Activated T-cell treated with anti-CD3 and anti-CD28 coated beads for 1 hour (primary cell): ENCODE measurements at places on chromosomes 13 and 19.
A peak's percentile ranks its signal among the peaks of the same experiment; 100 is the strongest.

DNA sequence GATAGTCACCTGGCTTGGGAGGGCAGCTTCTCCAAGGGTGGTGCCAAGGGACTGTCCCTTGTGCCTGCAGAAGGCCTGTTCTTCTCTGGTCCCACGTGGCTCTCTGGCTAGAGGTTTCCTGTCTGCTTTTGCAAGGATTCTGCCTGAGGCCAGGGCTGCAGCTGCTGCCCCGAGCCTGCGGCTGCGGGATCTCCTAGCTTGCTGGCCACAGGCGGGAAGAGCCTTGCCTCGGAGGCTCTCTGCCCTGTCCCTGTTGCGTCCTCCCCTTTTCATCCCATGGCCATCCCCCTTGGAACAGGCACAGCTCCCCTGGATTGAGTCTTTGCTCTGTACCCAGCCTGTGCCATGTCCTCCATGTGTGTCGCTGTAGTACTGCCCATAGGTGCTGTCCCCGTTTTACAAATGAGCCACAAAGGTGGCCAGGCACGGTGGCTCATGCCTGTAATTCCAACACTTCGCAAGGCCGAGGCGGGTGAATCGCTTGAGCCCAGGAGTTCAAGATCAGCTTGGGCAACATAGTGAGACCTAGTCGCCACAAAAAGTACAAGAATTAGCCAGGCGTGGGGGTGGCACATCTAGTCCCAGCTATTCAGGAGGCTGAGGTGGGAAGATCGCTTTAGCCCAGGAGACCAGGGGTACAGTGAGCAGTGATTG is 9.1 kb downstream of the IRF3 start:
- DNase-seq, result no peak

GRCh38 chr13:34967851-34968562 is 25.9 kb downstream of the NBEA start:
- DNase-seq, result no peak

DNA sequence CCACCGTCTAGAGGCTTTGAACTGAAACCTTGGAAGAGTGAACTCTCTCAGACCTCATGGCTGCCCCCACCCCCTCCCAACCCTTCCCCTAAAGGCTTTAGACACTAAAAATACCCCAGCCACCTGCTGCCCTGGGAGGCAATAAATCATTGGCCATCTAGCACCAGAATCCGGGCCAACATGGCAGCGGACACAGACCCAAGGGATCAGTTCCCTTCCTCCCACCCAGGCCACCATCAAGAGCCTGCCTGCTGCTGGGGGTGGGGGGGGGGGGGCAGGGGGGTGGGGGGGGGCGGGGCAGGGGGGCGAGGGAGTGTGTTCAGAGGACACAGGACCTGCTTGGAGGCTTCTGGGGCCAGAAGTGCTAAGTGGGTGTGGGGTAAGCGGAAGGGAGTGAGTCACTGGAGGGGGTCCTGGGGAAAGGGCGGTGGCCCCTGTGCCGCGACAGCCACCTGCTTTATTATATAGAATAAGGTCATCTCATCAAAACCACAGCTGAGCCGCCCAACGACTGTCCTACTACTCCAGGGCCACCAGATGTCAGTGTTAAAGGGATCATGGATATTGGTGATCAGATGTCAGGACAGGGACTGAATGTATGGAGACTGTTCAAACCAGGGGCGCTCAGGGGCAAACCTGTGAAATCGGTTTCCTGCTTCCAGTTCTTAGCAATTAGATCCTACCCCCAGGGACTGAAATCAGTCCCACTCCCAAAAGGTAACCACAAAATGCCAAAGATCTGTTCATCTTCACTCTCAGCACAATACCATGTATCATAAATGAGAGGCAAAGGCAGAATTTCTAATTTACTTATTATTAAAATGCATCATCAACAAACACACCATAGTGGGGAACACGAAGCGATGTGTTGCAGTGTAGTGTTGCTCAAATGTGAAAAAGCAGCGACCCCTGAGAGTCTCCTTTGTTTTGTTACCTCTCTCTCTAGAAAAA is 24.3 kb downstream of the ARL11 start:
- no peak for DNase-seq

DNA sequence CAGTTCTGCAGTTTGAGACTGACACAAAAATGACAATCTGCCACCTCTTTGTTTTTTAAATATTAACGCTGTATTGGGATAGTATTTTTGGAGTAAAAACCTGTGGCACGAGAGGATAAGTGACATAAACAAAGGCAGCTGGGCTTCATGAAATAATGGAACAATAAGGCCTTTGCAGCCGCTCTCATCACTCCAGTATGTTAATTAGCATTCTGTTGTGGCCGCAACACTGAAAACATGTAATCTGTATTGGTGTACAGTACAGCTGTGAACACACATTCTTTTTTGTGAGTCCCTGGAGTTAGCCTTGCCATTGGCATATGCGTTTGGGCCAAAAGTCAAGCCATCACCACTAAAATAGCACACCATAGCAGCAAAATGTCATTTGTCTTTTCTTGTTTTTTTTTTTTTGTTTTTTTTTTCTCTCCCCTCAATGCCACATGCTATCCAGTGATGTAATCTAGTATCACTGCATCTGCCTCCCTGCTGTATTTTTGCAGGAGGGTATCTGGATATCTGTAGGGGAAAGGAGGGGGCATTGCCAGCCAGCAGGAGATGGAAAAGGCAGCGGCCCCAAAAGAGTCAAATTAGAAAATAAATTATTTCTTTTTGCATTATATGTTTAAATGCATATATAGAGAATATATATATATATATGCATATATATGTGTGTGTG is 885 bp upstream of the ZNF536 start:
- DNase-seq, result no peak

- DNase-seq, result no peak
Measured at GRCh38 chr19:5231857-5232678, 108.5 kb downstream of the PTPRS start.

- no peak for DNase-seq
Measured at GRCh38 chr19:30074741-30075715, 133.0 kb downstream of the URI1 start.

- DNase-seq, result no peak
Measured at GRCh38 chr13:73321043-73321442, 262.2 kb downstream of the KLF5 start.

DNA sequence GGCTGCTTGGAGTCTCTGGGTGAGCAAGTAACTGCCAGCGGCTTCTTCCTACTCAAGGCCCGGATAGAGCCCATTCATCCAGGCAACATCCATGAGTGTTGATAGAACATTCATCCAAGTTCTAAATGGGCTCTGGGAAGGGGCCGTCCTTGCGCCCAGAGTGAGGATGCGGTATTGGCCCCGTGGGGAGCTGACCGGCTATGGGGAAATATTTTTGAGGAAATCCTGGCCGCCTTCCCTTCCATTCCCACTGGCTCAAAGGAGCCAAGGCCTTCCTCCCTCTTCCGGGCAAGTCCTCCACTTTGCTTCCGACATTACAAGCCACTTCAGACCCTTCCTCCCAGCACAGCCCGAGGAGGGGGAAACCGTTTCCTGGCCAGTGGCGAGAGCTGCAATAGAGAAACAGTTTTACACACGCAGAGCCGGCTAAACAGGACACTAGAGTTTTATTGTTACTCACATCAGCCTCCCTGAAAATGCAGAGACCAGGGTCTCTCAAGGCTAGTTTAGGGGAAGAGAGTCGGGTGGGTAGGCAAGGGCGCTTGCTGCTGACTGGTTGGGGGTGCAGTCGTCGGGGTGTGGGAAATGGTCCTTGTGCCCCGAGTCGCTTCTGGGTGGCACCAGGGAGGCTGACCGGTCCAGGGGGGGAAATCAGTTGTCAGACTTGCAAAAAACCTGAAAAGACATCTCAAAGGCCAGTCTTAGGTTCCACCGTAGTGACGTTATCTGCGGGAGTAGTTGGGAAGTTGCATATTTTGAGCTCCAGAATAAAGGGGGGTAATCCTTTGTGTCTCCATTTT is 37.5 kb downstream of the C13orf46 start:
- DNase-seq, result no peak

DNA sequence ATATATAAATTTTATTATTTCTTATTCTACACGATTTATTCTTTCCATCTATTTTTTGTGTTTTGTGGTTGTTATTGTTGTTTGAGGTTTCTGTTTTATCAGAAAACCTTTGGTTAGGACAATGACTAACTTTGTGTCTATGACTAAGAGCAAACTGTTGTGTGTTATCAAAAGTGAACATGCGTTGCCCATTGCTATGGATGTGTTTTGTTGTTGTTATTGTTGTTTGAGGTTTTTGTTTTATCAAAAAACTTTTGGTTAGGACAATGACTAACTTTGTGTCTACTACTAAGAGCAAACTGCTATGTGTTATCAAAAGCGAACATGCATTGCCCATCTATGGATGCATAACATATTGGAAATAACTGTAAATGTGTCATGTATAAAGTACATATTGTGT is 692.3 kb downstream of the SLITRK1 start:
- DNase-seq, result no peak

GRCh38 chr13:49063497-49063896 is 87.8 kb downstream of the FNDC3A start:
- DNase-seq, result no peak

DNA sequence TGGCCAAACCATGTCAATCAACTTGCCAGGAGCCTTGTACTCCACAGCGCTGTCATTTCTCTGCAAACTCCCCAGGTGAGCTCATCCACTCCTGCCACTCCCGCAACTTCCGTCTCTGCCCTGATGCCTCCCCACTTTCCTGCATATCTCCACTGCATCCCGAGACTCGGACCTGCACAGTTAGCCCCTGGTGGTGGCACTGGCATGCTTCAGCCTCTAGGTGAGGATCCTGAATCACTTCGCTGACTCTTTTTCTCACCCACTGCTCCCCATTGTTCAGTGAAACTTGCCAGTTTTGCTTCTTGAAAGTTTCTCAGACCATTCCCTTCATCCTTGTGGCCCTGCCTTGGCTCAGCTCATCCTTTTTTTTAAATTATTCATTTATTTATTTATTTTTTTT is 3.4 kb upstream of the CTU1 start:
- no peak for DNase-seq

DNA sequence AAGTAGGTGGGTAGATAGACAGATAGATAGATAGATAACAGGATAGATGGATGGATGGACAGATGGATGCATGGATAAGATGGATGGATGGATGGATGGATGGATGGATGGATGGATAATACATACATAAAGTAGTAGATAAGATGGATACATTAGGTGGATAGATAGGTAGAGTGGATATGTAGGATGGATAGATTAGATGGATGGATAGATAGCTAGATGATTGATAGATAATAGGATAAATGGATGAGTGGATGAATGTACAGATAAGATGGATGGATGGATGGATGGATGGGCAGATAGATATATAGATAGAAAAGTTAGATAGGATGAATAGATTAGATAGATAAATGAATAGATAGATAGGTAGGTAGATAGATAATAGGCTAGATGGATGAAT is 2.1 kb downstream of the CYP4F3 start:
- DNase-seq, result no peak

GRCh38 chr13:49679246-49679645 is 12.0 kb downstream of the EBPL start:
- no peak for DNase-seq

- DNase-seq, result no peak
Measured at GRCh38 chr13:101026736-101027398, 352.3 kb upstream of the TMTC4 start.

GRCh38 chr13:70253834-70254233 is 145.6 kb upstream of the KLHL1 start:
- no peak for DNase-seq

DNA sequence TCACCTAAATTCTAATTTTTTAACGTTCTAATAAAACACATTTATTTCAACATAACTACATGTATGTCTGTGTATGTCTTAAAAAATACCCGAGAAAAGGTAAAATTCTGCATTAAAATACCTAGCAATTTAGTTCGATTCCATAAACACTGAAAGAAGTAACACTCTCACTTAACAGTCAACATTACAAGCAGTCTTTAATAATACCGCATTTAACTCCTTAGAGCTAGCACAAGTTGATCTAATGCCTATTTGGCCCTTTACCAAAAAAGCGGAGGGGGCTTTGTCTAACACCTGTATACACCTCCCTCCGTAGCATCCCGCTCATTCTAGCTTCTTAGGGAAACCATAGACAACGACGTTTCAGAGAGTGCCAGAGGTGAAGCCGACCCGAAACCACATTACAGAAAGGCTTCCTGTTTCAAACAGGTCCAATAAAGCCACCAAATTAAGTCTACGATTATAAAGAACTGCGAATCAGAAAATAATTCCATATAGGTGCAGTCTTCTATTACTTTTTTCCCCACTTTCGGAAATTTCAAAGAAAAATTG is 1.2 kb downstream of the SPART start:
- DNase-seq, result peak; percentile 3

- DNase-seq, result no peak
Measured at GRCh38 chr13:30932481-30933353, at the start of gene TEX26. TEX26 (plus strand) TSS chr13:30932656; CDS start chr13:30932716, 60 bp downstream.

DNA sequence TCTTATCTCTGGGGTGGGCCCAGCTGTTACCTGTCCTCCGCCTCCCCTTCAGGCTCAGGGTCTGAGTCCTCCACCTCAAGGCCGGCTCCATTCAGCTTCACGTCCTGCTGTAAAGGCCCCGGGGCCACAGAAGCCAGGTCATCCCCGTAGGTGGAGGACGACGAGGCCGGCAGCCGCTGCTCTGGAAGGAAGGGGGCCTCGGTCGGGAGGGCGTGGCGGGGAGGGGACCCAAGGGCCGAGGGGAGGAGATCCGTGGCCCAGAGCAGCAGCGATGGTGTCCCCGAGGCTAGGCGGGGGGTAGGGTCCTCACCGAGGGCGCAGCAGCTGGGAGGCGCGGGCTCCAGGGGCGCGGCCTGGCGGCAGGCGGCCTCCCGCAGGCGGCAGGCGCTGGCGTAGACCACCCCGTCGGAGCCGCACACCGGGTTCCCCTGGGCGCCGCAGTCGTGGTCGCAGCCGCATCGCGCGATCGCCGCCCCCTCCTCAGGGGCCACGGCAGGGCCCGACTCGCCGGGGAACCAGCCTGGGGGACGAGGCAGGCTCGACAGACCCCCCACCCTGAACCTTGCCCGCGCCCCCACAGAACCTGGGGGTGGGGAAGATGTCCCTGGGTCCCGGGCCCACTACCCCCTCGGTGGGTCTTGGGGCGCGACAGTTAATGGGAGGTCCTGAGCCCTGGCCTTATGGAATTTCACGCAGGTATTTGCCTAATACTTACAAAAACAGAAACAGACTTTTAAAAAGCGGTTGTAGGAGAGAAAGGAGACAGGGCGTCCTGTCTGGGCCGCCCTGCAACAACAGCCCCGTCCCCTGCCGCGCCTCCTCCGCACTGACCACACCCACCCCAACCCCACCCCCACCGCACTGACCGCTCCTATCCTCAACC is 7.6 kb downstream of the F2RL3 start:
- DNase-seq, result no peak

- no peak for DNase-seq
Measured at GRCh38 chr13:23567906-23568460, 2.2 kb upstream of the TNFRSF19 start.

GRCh38 chr19:46654621-46655152 is 6.3 kb downstream of the DACT3 start:
- DNase-seq, result no peak

GRCh38 chr13:73129023-73129422 is 70.2 kb downstream of the KLF5 start:
- DNase-seq, result no peak

GRCh38 chr13:99980201-99980823 is 1.3 kb upstream of the ZIC2 start:
- peak; percentile 46 for DNase-seq
